ENCODE measurements at places on chromosomes 7 and 10.

- DNase-seq = no peak
Measured at GRCh38 chr7:71238581-71239295, 106.8 kb downstream of the GALNT17 start.

- no peak for DNase-seq
Measured at GRCh38 chr10:43424416-43424815, 12.5 kb upstream of the ZNF487 start.

GRCh38 chr10:117778241-117778640 is 235.7 kb downstream of the EMX2 start:
- DNase-seq = no peak

- no peak for DNase-seq
Measured at GRCh38 chr7:71016401-71016800, 115.5 kb upstream of the GALNT17 start.

GRCh38 chr10:132001238-132001972 is 19.7 kb upstream of the BNIP3 start:
- no peak for DNase-seq

DNA sequence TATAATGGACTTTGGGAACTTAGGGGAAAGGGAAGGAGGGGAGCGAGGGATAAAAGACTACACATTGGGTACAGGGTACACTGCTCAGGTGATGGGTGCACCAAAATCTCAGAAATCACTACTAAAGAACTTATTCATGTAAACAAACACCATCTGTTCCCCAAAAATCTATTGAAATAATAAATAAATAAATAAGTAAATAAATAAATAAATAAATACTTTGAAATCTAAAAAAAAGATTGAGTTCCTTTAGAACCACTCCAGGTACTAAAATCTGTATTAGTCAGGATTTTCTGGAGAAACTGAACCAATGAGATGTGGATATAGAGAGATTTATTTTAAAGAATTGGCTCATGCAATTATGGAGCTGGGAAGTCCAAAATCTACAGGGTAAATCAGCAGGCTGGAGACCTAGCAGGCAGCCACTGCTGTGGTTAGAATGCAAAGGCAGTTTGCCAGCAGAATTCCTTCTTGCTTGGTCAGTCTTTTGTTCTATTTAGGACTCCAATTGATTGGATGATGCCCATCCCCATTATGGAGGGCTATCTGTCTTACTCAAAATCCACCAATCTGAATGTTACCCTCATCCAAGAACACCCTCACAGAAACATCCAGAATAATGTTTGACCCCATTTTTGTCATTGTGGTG is 8.9 kb downstream of the IGFBP1 start:
- DNase-seq = no peak

GRCh38 chr7:92914645-92915044 is 78.3 kb upstream of the CDK6 start:
- DNase-seq = no peak

DNA sequence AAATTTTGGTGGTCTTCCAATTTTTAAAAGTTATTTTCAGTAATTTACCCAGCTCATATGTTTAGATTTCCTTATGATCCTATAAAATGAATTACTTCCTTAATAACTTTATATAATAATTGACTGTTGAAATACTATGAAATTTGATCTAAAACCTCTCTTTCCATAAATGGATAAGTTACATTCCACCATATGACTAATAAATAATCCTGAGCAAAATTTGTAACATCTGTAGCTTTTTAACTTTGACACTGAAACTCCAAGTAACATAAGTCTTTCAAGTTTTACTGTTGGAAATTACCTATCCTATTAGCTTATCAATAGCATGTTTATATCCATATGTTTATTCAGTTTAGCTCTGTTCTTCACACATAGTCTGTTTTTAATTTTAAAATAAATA is 85.3 kb downstream of the HECTD2 start:
- DNase-seq = no peak

- no peak for DNase-seq
Measured at GRCh38 chr10:50426485-50426884, 175.2 kb upstream of the ASAH2 start.
